ENCODE measurements at places on chromosomes 3 and 15.

GRCh38 chr3:150090877-150091276 lies 120.2 kb upstream of the PFN2 start:
- no peak for DNase-seq

- DNase-seq, result no peak
Measured at GRCh38 chr3:175287361-175287963, 428.3 kb downstream of the NAALADL2 start.

GRCh38 chr3:193772422-193772763 lies 179.4 kb downstream of the OPA1 start:
- DNase-seq, result no peak

DNA sequence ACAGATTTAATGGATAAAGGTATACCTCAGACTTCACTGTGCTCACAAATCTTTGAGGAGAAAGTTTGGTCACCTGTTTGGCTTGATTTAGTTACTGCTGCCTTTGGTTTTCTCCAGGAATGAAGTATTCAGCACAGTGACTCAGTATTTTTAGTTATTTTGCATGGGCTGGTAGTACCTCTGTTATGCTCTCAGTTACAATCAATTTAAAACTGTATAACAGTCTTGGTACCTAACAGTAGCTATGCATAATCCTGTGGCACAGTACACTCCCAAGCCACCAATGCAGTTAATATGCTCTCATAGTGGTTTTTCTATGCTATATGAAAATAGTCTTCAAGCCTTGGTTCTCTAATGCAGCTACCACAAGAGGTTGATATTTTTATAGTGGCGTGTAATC lies 11.9 kb upstream of the EIF3J start:
- no peak for DNase-seq
